ENCODE measurements at places on chromosomes 16 and 17.
A peak's percentile ranks its signal among the peaks of the same experiment; 100 is the strongest.

DNA sequence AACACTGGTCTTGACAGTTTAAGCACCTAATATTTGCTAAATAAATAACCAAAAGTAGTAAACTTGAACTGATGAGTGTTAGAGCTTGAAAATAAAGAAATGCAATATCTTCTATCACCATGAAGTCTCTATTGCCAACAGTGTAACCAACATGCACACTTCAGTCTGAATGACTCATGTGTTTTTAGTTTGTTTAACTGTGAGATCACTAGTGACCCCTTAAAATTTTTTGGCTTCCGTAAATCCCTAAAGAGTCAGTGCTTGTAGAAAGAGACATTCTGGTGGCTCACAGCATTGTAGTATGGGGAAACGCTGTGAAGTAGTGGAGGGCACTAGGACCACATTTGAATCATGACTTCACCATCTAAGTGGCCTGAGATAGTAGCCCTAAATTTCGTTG lies 341.1 kb downstream of the PMP22 start:
- no peak for DNase-seq

DNA sequence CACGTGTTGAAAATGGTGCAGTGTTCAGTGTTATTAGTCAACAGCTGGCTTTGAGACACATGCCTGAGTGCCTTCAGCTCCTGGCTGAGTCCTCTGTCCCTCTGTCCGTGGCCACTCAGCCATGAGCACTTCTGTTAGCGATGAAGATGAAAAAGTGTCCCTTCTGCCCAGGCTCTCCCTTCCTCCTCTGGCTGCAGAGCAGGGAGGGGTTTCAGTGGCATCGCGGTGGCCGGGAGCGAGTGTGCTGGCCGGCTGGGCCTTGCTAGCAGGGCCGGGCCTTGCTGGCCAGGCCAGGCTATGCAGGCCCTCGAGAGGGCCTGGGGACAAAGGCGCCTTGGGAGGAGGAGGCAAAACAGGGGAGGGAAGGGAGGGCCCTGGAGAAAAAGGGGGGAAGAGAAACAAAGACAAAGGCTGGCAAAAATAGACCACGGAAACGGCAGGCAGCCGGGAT lies 47.7 kb downstream of the CMIP start:
- peak; percentile 30 for DNase-seq

- DNase-seq: peak; percentile 71
These were observed 55.2 kb downstream of the EPN2 start for GRCh38 chr17:19292377-19292711.

- no peak for DNase-seq
These were observed 10.7 kb downstream of the CLUAP1 start for GRCh38 chr16:3511286-3512180.

DNA sequence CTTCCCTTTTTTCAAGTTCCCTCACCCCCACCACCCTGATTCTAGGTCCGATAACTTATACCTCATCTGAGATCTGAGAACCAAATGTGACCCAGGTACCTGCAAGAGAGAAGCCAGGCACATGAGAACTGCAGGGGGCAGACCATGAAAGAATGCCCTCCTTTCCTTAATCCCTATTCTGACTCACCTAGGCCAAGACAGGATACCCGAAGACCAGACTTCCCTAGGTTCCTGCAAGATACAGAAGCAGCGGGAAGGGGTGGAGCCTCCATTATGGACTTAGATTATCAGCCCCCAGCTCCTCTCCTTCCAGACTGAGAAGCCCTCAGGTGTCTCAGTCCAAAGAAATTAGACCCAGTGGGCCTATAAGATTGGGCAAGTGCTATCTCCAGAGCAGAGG lies 2.1 kb downstream of the KCNAB3 start:
- no peak for DNase-seq

GRCh38 chr16:24544640-24545039 lies 5.3 kb downstream of the RBBP6 start:
- no peak for DNase-seq

GRCh38 chr16:67648088-67648763 lies 3.3 kb downstream of the CARMIL2 start:
- DNase-seq: no peak

GRCh38 chr17:48352630-48353029 lies 77.4 kb downstream of the SKAP1 start:
- DNase-seq: no peak

DNA sequence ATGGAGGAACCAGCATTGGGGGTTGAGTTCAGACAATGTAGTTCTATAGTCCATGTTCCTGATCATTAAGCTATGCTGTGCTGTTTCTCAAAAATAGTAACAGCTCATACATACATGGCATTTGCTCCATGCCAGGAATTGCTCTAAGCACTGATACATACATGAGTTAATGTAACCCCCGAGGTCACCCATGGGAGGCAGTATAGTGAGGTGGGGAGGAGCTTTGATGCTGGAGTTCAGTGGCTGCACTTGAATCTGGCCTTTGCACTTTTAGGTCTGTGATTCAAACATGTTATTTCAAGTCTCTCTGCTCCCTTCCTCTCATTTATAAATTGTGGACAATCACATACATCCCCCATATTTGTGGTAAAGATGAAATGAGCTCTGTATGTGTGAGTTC lies 223.1 kb upstream of the WSB1 start:
- no peak for DNase-seq
